T-helper 2 cell (primary cell): ENCODE measurements at places on chromosomes 3 and 15.

DNA sequence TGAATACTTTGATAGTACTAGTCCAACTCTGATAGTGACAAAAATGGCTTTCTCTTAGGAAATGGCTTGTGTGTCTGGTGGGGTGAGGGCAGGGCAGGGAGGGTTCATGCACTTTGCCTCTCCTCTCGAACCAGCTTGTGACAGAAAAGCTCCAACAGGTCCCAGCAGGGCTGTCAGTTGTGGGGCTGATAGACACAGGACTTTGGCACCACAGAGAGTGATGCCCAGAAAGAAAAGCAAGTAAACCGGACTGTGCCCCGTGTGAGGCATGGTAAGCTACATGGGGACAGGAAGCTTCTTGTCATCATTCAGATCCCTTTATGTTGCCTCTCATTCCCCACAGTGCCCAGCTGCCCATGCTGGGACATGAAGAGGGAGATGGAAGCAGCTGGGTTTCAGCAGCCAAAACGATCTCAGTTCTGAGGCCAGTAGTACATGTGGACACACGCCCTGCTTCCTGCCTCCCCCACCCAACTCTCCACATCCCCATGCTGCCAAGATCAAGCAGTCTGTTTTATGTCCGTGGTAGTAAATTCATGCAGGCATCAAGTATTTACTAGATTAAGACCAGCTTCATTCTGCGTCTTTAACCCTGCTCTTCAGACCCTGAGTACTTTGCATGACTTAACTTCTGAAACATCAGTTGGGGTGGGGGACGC, 29.7 kb upstream of the LIPC start:
- no peak for DNase-seq

DNA sequence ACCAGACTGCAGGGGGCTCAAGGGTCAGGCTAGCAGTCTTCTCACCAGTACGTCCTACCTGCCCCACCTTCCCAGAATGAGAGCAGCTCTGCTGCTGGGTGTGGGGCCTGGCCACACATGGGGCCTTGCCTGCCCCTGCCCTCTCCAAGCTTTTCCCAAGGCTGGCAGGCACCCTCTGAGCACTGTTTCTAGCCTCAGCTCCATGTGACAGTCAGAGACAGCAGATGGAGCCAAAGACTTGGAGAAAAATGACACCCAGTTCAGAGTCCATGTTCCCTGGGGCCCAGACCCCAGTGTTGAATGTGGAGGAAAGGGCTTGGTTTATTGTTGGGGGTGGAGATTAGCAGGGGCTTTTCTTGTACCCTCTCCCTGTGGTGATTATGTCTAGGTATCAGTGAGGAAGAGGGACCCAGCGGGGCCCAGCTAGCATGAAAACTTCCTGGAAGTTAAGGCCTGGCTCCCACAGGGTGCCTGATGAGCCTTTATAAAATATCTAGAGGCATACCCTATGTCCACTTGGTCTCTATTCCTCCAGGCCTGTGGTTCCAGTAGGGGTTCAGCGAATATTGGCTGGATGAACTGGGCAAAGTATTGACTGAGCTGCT, 153.8 kb downstream of the EEFSEC start:
- no peak for DNase-seq

DNA sequence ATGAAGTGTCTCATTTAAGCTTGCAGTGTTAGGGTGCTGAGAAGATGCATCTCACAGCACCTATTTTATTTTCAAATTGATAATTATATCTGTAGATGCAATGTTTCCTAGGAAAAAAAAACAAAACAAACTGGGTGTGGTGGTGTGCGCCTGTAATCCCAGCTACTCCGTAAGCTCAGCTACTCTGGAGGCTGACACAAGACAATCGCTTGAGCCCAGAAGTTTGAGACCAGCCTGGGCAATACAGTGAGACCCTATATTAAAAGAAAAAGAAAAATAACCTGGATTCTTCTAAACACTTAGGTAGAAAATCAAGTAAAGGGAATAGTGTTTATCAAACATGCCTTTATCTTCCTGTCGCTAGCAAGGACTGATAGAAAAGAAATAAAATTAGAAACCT, 1.9 kb downstream of the MINDY2 start:
- no peak for DNase-seq

- no peak for DNase-seq
Observed at GRCh38 chr3:194139071-194139813, 3.3 kb downstream of the HES1 start.
